ENCODE measurements at places on chromosomes 5 and 9.

- no peak for DNase-seq
Measured at GRCh38 chr5:54529565-54529964, 12.0 kb downstream of the SNX18 start.

DNA sequence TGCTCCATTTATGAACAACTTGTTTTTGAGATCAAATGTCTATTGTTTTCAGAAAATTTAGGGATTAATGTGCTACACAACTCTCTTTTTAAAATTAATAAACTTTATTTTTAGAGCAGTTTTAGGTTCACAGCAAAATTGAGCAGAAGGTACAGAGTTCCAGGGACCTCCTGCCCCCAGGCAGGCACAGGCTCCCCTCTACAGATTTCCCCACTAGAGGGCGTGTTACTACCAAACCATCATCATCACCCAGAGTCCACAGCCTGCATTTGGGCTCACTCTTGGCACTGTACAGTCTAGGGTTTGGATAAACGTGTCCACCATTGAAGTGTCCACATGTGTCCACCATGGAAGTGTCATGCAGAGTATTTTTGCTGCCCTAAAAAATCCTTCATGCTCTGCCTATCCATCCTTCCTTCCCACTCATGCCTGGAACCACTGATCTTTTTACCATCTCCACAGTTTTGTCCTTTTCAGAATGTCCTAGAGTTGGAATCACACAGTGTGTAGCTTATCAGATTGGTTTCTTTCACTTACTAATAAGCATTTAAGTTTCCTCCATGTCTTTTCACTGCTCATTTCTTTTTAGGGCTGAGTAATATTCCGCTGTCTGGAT is 61.7 kb downstream of the MRPL36 start:
- DNase-seq, result no peak

DNA sequence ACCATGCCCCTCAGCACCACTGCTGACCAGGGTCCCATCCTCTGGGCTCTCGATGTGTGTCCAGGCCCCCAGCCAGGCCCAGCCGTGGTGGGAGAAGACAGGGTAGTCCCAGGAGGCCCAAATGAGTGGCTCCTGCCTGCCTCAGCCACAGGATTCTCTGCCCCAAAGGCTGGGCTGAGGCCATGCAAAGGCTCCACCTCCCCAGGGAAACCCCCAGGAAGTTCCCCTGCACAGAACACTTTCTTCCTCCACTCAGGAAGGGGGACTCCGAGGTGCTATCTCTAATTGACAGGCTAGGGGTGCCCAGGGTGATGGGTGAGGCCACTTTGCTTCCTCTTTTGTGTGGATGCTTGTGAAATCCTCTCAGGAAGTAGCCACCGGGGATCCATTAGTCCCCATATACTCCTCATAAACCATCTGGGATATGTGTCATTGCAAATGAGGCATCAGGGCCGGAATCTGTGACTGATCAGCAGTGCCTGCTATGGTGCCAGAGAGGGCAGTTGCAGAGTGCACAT is 23.1 kb upstream of the TDRD7 start:
- no peak for DNase-seq

GRCh38 chr5:145976431-145977155 is 40.2 kb downstream of the SH3RF2 start:
- DNase-seq, result no peak

- no peak for DNase-seq
Measured at GRCh38 chr5:123929055-123929474, 417.1 kb downstream of the CSNK1G3 start.

DNA sequence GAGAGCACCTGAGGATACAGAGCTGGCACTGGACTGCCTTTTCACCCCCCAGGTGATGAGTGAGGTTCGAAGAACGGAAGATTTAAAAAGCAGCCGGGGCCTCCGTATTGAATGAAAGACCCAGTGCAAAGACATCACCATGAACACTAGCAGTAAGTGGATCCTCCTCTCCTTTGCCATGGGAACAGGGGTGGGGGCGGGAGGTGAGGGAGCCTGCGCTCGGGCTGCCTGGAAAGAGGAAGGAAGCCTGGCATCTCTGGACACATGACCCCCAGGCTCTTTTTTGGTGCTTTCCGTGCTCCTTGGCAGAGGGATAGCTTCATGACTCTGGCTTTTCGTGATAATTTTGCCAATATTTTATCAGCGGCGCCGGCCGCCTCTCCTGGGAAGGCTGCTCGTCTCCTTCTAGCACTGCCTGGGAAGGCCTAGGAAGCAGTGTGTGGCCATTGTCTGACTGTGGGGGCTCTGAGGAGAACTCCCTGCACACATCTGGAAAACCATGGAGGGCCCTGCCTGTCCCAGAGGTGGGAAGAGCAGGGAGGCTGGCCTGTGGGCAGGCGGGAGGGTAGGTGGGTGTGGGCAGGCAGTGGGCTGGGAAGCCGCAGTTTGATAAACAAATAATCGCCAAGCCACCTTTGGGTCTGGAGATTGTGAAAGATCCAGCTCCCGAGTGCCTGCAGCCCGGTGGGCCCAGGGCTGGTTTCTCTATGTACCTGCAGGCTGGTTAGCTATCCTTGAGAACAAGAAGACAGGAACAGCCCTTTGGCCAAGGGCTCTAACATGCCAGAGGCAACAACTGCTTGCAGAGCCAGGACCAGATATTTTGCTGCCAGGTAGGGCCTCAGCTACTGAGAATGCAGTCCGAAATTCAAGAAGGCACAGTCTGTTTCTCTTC is 911 bp downstream of the ABLIM3 start:
- no peak for DNase-seq

DNA sequence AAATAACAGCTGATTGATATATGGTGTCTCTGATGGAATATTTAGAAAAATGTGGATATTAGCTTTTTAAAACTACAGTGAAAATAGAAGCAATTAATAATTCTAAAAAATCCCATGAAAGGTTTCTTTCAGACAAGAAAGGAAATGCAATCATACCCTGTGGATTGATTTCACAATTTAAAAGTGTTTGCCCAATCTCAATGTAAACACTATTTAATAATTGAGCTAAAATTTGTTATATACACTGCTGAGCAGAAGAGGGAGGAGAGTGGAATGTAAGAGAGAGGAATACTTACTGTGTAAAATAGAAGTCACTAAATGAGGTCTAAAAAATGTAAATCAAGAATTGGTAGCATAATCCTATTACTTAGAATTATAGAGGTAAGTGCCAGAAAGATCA is 76.9 kb downstream of the FEM1C start:
- DNase-seq, result peak; percentile 10

- no peak for DNase-seq
Measured at GRCh38 chr5:74441616-74442015, 198.9 kb downstream of the ENC1 start.

DNA sequence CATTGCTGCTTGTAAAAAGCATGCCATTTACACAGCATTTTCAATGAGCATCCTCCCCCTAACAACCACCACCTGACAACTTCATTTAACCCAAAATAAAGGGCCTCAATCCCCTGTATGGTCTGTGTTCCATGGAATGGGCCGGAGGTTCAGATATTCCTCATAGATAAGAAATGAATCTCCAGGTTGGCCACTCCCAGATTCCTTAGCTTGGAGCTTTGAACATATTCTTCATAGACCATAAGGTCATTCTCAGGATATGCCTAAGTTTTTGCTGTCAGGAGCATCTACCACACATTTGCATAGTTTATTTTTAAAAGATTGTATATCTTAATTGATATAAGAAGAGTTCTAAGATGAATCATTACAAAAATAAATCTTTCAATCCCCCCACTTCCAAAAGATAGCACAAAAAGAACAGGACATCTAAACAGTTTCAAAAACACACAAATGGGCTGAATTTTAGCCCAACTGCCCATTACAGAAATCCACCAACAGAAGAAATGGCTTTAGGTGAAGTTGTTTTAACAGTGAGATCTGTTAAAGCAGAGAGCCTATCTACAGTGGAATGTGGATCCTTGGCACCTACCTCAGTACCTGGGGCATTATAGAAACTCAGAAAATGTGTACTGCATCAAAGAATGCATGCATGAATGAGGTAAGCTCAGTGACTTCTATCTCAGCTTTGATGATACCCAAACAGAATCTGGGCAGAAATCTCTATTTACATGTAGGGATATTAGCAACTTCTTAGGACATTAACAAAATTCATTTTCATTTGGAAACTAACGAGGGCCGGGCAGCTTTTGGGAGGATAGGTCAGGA is 179.8 kb downstream of the SEC61B start:
- no peak for DNase-seq

DNA sequence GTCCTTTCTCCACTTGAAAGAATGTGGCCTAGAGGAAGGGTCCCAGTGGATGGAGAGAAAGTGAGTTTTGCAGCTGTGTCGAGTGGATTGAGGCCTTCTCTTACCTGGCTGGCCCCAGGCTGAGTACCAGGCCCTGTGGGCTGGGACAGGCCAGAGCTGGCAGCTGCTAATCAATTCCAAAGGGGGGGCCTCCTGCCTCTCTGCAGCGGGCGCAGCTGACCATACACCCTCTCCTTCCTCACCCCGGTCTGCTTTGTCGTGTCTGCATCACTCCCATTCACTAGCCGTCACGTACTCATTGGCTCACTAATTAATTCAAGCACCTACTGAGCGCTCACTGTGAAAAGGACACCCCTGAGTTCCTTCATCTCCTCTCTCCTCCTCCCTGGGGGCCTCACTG is 58.4 kb upstream of the PITX1 start:
- no peak for DNase-seq

GRCh38 chr9:122350577-122351355 is 20.1 kb upstream of the PTGS1 start:
- peak; percentile 8 for DNase-seq

DNA sequence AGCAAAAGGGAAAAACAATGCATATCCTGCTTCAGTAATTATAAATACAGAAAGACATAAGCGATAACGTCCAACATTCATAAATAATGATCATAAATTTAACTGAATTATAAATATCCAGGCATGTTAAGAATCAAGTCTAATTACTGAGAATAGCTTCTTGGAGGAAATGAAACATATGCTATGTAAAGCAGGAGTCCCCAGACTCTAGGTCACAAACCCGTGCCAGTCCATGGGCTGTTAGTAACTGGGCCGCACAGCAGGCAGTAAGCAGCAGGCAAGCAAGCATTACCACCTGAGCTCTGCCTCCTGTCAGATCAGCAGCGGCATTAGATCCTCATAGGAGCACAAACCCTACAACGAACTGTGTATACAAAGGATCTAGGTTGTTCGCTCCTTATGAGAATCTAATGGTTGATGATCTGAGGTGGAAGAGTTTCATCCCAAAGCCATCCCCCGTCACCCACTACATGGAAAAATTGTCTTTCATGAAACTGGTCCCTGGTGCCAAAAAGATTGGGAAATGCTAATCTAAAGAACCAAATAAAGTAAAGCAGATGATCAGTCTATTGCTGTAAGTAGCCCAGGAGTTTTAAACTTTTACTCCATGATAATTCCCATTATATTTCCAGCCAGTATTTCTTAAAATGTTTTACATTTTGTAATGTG is 50.4 kb downstream of the CERT1 start:
- peak; percentile 35 for DNase-seq

GRCh38 chr5:132681983-132682382 is 8.2 kb downstream of the IL4 start:
- no peak for DNase-seq

GRCh38 chr5:173153842-173154241 is 9.5 kb downstream of the BNIP1 start:
- DNase-seq, result no peak

DNA sequence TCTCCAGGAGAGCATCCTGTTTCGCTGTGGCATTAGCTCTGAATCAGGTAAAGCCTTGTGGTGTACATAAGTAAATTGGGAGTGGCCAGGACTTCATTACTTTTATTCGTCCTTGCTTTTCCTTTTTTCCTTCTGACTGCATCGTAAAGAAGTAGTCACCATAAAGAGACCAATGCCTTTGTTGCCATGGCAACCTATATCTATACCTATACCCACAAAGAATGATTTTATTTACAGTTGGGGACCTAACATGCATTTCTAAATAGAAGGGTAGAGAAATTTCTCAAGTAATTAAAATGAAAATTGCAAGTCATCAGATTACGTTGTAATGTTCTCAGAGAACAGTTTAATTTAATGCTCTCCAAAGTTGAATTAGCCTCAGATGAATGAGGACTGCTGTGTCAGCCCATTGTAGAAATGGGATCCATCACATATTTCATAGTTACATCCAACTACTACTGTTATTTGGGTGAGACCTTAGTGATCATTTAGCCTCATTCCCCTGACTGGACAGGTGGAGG is 18.6 kb downstream of the PTCD2 start:
- no peak for DNase-seq

DNA sequence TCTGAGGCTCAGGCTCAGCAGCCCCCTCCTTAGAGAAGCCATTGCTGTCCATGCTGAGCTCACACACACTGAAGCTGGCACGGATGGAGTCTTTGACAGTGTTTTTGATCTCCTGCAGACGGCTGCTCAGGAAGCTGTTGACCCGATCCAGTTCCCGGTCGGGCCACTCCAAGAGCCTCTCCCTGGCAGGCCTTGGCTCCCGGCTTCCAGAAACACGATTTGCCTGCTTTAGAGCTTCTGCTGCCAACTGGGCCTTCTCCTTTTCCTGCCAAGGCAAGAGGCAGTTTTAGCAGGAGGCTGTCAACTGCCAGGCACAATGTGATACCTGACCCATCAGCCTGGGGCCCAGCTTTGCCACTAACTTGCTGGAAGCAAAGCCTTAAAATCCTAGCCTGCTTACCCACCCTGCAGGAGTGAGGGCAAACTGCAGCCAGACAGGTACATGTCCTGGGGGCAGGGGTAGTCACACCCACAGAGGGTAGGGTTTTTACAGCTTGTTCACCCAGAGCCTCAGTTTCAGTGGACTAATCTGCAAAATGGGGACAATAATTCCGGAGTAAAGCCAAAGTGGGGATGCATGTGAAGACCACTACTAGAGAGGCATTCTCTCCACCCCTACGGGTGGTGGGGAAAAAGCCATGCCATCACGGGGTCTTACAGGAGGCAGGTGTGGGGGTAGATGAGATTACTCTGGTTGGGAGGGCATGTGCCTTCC is 8.3 kb upstream of the DDX41 start:
- DNase-seq, result peak; percentile 87

- no peak for DNase-seq
Measured at GRCh38 chr5:144794922-144795321, 624.2 kb downstream of the KCTD16 start.

DNA sequence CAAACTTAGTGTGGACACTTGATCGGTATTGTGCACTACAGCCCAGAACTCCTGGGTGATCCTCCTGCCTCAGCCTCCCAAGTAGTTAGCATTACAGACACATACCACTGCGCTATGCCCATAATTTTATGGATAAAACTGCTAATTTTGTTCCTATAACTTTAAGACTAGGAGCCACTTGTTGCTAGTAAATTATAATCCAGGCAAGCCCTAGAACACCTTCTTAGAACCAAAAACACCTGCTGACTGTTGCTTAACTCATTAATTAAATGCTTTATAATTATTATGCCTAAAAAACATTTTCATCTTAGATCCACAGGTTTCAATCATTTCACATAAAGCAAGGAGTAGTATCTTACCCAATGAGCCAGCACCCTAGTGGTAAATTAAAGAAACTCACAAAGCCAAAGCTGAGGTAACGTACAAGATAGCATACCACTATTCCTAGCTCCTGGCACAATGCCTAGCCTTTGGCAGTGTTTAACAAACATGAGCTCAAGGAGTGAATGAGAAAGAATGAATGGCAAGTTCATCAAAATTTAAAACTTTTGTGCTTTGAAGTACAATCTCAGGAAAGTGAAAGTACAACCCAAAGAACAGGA is 5.4 kb downstream of the MRPS27 start:
- peak; percentile 68 for DNase-seq

Data from LNCaP clone FGC (cell line).